ENCODE measurements at places on chromosomes 7 and 10.

DNA sequence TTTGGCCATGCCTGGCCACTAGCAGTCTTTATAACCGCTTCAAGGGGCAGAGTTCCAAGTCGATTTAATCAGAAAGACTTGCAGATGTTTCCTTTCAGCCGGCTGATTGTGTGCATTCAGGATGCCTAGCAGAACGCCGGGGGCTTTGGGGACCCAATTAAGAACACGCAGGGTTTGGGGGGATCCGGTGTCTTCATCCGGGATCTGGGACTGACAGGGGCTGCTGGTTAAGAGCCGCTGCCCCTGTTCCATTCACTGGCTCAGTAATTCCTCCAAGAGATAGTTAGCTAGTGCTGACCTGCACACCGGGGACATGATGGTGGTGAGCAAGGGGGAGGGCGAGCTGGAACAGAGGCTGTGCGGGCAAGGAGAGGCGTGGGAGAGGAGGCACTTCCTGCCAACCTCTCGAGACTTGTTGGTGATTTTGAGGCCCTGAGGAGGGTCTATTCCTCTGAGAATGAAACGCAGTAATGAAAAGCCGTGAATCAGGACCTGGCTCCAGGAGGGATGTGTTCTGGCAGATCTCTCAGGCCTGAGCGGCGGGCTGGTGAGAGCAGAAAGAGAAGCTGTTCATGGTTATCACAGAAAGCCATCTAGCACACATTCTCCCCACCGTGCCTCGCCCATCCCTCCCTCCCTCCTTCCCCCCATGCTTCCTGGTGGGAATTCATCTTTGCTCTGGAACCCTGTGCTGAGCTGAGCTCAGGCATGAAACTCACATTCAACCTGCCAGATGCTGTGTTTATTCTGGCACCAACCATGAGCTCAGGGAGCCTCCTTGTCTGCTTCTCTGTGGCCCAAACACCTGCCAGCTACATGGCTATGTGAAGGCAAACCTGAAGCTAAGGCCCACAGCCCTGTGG lies 152.0 kb downstream of the CCDC3 start:
- DNase-seq = no peak

DNA sequence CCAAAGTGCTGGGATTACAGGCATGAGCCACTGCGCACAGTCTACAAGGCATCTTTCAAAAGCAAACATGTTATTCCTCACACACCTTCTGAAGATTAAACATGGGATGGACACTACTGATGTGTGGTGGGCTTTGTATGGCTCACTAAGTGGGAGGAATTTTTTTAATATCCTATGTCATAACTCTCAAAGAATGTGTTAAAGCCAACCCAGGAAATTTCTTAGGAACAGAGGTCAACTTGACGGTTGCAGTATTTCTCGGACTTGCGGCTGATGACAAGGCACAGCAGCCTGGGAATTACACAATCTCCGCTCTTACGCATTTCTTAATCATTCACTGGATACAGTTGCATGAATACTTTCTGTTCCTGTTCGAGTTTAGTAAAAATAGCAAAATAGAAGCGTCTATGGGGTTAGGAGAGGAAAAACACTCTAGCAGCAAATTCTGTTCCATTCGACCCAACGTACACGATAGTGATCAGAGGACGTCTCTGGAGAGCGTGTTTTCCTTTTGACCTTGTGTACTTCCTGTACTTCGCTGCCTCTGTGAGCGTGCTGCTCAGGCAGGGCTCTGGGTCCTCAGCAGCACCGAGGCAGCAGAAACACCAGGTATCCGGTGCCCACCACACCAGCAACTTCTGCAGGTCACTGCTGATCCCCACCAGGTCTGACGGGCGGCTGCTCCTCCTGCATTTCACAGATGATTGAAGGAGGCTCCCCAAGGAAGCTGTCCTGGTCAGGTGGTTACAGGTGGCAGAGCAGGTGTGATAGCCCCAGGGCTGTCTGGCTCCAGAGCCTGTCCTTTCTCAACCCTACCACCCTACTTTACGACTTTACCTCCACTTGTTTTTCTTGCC lies 26.4 kb upstream of the SRGN start:
- peak; percentile 53 for DNase-seq

DNA sequence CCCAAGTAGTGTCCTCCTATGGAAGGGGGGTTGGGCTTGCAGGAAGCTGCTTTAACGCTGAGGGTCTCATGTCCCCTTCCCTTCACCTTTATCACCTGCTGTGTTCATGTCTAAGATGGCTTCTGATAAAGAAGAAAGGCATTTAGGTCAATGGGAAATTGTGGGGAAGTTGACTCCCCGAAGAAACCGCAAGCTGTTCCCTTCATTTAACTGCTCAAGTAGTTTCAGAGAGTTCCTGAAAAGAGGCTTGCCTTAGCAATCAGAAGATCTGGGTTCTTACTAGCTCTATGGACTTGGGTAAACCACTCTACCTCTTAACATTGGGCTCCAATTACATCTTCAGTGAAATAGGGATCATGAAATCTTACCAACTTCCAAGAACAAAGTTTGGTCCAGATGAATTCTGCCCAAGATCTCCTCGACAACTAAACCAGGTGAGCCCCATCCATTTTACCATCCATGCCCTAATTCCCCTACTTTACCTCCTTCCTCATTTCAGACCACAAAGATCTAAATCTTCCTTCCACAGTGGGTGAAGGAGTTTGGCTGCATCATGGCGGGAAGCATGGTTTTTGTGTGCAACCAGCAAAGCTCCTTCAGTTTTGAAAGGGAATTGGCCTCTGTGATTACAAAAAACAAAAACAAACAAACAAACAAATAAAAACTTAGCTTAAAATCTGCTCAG lies 30.4 kb upstream of the UCN3 start:
- DNase-seq = no peak

GRCh38 chr10:47161465-47161864 lies 138.5 kb upstream of the GDF10 start:
- no peak for DNase-seq

GRCh38 chr10:120204877-120205276 lies 252.2 kb upstream of the PLPP4 start:
- DNase-seq = no peak

GRCh38 chr10:63760708-63761047 lies 239.5 kb downstream of the REEP3 start:
- DNase-seq = no peak

GRCh38 chr10:101079874-101080273 lies 18.1 kb downstream of the KAZALD1 start:
- DNase-seq = no peak

GRCh38 chr7:25947669-25948516 lies 204.1 kb upstream of the NFE2L3 start:
- no peak for DNase-seq

DNA sequence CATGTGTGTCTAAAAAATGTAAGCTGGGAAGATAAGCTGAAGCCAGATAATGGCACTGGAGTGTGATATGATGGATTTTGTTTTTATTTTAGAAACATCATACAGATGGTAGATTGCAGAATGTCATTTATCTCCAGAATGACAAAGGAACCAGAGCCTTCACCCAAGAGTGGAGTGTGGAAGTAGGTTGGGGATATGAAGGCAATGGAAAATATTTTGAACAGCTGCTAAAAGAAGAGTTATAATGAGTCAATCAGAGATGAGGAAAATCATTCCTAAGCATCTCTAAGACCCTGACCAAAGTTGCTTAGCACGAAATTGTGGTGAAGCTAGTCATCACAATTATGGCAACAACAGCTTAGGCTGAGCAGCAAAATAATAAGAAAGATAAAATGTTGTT lies 39.8 kb upstream of the POM121L12 start:
- DNase-seq = no peak

Data from activated T-cell treated with anti-CD3 and anti-CD28 coated beads, Interleukin-2, amount 50 U/mL, for 48 hours (primary cell).